Astrocyte (in vitro differentiated cells and primary cell): ENCODE measurements at places on chromosomes 2 and 18. TPM values are rescaled to one million over a fixed set of nuclear protein-coding genes. Genes with fewer than 3 reads are reported as not detected.

DNA sequence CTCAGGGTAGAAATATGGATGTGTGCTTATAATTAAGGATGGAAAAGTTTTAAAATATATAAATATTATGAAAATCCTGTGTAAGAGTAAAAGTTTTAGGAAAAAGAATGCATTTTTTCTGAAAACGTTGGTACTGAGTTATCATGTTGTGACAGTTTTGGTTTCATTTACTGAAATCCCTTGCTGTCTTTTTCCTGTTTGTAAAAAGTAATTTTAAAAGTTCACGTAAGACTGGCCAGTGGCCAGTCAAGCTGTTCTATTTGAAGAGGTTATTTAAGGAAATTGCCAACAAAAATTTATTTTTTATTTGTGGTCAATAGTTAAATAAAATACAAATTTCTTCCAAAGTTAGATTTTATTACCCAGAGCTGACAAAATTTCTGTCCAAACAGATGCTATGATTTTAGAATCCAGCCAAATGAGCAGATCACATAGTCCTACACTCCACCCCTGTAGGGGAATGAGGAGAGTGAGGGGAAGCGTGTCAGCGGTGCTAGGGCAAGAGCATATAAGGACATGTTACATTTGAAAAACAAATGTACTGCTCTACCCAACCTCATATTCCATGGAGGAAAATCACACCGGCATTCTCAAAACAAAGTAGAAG lies 297.8 kb upstream of the TFPI start:
- no peak overlapping the region for H3K27ac ChIP-seq
- H3K4me1 ChIP-seq, result no peaks in the 10 kb centered on the region
- no peak for DNase-seq
- no peaks in the 10 kb centered on the region for H3K36me3 ChIP-seq
- H3K4me3 ChIP-seq, result no peak overlapping the region

DNA sequence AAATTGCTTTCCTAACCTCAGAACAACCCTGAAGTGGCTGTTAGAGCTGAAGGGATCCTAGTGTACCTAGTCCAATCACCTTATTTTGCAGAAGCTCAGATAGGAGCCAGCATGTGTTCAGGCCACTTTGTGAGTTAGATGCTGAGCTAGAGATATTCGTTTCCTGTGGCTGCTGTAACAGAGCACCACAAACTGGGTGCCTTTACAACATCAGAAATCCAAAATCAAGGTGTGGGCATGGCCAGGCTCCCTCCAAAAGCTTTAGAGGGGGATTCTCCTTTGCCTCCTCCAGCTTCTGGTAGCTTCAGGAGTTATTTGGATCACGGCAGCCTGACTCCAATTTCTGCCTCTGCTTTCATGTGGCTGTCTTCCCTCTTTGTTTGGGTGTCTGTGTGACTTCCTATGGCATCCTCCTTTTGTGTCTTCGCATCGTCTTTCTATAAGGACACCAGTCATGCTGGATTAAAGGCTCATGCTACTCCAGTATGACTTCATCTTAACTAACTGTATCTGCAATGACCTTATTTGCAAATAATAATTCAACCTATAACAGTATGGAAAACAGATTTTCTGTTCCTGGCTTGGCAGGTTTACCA lies 86.3 kb upstream of the TGFA start:
- no peak overlapping the region for H3K4me3 ChIP-seq
- no peak for DNase-seq
- peaks cover 47% of the 10 kb centered on the region for H3K27me3 ChIP-seq
- no peak overlapping the region for H3K27ac ChIP-seq
- no peaks in the 10 kb centered on the region for H3K36me3 ChIP-seq

DNA sequence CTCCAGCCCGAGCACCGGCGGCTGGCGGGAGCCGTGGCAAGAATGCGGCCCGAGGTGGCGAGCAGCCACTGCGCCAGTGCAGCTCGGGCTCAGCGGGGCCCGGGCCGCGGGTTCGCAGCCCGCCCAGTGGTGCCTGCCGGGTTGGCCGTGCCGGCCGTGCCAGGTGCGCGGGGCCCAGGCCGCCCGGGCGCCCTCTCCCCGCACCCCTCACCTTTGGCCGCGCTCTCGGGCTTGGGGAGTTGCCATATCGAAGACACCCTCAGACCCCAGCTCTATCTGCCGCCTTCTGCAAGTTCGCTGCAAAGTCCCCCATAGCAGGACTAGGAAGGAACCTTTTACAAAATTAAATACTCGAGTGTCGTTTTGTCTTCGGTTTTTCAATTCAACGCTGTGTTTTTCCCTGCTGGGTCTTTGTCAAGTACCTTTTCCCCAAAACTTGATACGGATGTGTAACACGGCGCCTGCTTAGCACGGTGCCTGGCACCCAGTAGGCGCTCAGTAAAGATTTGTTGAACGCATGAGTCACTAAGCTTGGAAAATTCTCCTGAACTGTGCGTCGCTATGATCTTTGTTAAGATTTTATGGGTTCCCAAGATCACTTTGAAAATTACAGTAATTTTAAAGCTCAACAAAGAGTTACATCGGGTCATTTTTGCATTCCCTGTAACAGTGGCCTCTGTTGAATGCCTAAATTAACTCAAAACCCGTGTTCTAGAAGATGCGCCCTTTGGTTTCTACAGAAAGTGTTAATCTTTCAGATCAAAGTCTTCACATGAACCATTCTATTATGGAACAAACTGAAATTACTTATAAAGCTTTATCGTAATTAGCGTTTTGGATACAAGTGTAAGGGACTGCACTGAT lies 750 bp downstream of the STRADB start:
- H3K4me3 ChIP-seq, result peak overlapping the region; percentile 99
- peaks cover 3% of the 10 kb centered on the region for H3K4me1 ChIP-seq
- peak overlapping the region; percentile 86 for H3K27ac ChIP-seq
- no peaks in the 10 kb centered on the region for H3K27me3 ChIP-seq
- H3K36me3 ChIP-seq, result peaks cover 3% of the 10 kb centered on the region
- DNase-seq, result no peak

DNA sequence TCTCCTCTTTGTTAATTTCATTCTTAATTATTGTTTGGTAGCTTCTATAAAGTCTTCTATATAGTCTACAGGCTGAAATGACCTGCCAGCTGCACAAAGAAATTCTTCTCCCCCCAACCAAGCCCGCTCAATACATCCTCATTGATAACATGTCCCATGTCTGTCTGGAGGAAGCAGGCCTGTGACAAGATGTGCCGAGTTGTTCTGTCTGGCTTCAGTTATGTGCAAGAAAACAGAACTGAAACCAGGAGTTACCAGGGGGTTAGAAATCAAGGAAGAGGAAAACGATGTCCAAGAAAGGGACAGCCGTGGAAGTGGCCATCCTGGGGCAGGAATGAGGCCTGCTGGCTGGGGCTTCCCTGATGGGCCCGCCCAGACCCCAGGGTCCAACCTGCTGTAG lies 57.6 kb downstream of the MTCL1 start:
- H3K4me3 ChIP-seq, result no peak overlapping the region
- H3K36me3 ChIP-seq, result peaks cover 23% of the 10 kb centered on the region
- peaks cover 6% of the 10 kb centered on the region for H3K4me1 ChIP-seq
- DNase-seq, result no peak
- H3K27ac ChIP-seq, result no peak overlapping the region

GRCh38 chr2:65429786-65430602 lies 2.4 kb downstream of the SPRED2 start:
- no peaks in the 10 kb centered on the region for H3K27me3 ChIP-seq
- H3K4me3 ChIP-seq, result peak overlapping the region; percentile 78

- H3K36me3 ChIP-seq, result no peaks in the 10 kb centered on the region
- H3K27ac ChIP-seq, result no peak overlapping the region
- no peak for DNase-seq
- H3K4me1 ChIP-seq, result no peaks in the 10 kb centered on the region
- H3K27me3 ChIP-seq, result no peaks in the 10 kb centered on the region
These were observed 464.0 kb downstream of the EIPR1 start for GRCh38 chr2:2913601-2914120.

- no peaks in the 10 kb centered on the region for H3K27me3 ChIP-seq
- H3K4me3 ChIP-seq, result no peak overlapping the region
- no peaks in the 10 kb centered on the region for H3K4me1 ChIP-seq
- no peak for DNase-seq
These were observed 1590.0 kb upstream of the LRRTM1 start for GRCh38 chr2:81894451-81894990.

GRCh38 chr2:73913414-73914054 lies 13.1 kb upstream of the DGUOK start:
- H3K4me3 ChIP-seq, result no peak overlapping the region
- peaks cover 16% of the 10 kb centered on the region for H3K27me3 ChIP-seq
- H3K36me3 ChIP-seq, result peaks cover 11% of the 10 kb centered on the region
- H3K4me1 ChIP-seq, result no peaks in the 10 kb centered on the region
- no peak for DNase-seq
- H3K27ac ChIP-seq, result no peak overlapping the region

DNA sequence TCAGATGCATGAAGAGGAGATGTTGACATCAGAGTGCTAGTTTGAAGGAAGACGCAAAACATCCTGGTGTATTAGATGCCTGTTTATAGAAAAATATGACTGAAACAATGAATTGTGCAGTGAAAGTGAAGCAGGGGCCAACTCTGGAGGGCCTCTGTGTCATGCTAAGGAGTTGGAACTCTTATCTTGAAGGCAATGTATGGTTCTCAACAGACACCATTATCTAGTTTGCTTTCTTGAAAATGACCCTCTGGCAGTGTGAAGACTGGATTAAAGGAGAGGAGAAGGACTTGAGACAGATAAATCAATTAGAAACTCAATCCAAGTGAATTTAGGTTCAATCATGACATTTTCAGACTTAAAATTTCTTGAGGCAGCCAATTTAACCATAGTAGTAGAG lies 63.1 kb downstream of the ITGA4 start:
- H3K27ac ChIP-seq, result no peak overlapping the region
- no peaks in the 10 kb centered on the region for H3K27me3 ChIP-seq
- H3K4me1 ChIP-seq, result no peaks in the 10 kb centered on the region
- H3K4me3 ChIP-seq, result no peak overlapping the region
- no peaks in the 10 kb centered on the region for H3K36me3 ChIP-seq

GRCh38 chr18:25798046-25798445 lies 292.4 kb downstream of the SS18 start:
- H3K4me3 ChIP-seq, result no peak overlapping the region
- H3K36me3 ChIP-seq, result no peaks in the 10 kb centered on the region

Gene GALNT3
- total RNA-seq, result 16.4 and 19.9 TPM in 2 replicates

Gene NPPC
- total RNA-seq, result 0.66 and 0.84 TPM in 2 replicates

Gene LOXHD1
- not detected in 2 replicates for total RNA-seq

Gene CNTNAP5
- 0.30 TPM in 1 of 2 replicates, not detected in the other for total RNA-seq

Gene ZNF892
- 4.8 and 5.9 TPM in 2 replicates for total RNA-seq

Gene FAHD2A
- 21.9 and 23.4 TPM in 2 replicates for total RNA-seq
